PC-3 (cell line): ENCODE measurements at places on chromosomes 11 and 22. TPM values are rescaled to one million over a fixed set of nuclear protein-coding genes. Genes with fewer than 3 reads are reported as not detected.

DNA sequence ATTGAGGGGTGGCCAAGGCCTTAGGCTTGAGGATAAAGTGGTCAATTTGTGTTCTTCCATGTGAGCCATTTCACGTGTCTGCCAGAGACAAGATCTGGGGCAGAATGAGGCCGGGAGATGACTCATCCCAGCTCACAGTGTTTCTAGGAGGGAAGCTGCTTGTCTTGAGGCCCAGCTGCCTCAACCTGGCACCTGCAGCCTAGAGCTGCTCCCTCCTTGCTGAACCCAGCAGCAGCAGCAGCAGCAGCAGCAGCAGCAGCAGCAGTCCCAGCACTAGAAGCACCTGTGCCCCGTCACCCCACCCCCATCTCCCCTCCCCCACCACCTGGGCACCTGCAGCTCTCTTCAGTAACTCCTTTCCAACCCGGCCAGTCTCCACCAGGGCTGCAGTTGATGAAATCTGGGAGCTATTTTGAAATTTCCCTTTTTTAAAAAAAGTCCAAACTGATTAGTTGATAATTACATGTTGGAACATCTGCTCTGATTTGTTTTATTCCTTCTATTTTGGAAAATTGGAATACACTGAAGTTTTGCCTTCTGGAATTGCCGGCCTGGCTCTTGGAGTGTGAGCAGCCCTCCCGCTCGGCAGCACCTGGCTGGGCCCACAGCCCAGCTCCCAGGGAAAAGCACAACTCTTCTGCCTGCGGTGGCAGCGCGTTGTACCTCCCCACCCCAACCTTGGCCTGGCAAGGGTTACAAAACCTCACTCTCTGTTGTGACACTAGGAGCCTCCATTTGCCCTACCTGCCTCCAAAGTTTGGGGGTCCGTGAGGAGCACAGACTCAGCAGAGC is 143.5 kb downstream of the NXPE2 start:
- DNase-seq = peak; percentile 24

GRCh38 chr11:4881188-4881587 is 512 bp upstream of the OR51T1 start:
- no peak for DNase-seq

- DNase-seq = peak; percentile 52
Measured at GRCh38 chr11:101915791-101916291, 481 bp downstream of the ANGPTL5 start.

- DNase-seq = no peak
Measured at GRCh38 chr11:35740061-35740799, 77.7 kb downstream of the TRIM44 start.

Gene SH3BP1
- 18.0 and 23.2 TPM in 2 replicates for total RNA-seq
